Kasumi-1 (cell line): ENCODE measurements at places on chromosomes 13 and 19.

DNA sequence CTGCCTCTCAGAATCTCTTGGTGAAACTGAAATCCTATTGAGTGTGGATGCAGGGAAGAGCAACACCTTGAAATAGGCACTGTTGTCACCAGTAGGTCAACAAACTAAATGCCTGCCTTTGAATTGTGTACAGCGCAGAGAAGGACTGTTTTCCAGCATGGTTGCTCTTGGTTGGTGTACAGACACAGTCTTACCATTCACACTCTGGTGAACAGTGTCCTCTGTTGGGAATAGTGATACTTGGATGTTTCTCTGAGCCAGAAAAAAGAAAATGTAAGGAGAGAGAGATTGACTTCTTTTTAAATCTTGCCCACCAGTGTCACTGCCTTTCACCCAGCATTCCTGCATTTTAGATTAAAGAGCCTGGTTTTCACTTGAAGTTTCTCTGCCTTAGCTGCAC is 179.7 kb downstream of the STK24 start:
- DNase-seq = no peak

DNA sequence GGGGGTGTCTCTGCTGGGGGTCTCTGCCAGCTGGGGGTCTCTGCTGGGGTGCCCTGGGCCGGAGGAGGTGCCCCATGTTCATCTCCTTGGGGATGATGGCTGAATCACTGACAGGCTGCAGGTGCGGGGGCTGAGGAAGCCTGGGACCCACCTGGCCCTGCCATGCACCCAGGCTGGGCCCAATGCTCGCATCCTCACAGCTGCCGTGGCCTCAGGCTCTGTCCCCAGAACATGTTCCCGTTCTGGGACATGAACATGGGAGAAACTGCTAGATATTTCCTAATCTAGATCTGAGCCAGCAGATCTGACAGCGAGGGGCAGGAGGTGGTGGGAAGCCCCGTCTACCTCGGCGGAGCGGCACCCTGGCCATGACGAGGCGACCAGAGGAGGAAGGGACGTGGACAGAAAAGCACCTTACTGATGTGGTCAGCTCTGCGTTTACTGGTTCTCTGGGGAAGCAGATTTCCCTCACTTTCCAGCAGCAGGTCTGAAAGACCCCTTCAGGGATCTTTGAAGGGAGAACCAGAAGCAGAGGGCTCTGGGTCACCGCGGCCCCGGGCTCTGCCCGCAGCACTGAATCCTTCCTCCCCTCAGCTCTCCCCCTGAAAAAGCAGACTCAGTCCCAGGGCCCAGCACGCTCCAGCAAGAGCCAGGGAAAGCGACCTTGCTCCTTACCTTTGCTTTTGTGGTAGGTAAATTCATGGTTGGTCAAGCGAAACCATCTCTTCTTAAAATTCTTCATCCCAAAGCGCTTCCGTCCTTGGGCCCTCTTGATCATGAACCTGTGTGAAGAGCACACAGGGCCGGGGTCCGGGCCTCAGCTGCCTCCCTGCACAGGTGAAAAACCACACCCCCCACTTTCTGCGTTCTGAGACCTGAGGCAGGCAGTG is 26.5 kb upstream of the C13orf46 start:
- no peak for DNase-seq

DNA sequence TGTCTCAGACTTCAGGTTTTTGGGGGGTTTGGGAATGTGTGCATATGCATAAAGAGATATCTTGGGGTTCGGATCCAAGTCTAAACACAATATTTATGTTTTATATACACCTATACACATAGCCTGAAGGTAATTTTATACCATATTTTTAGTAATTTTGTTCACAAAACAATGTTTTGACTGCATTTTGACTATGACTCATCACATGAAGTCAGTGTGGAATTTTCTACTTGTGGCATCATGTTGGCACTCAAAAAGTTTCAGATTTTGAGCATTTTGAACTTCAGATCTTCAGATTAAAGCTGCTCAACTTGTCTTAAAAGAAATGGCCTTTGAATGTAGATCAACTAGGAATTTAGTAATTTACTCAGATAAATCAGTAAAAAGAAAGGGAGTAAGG is 712.9 kb upstream of the GPC6 start:
- no peak for DNase-seq

GRCh38 chr13:99517577-99517976 is 16.3 kb downstream of the TM9SF2 start:
- no peak for DNase-seq

DNA sequence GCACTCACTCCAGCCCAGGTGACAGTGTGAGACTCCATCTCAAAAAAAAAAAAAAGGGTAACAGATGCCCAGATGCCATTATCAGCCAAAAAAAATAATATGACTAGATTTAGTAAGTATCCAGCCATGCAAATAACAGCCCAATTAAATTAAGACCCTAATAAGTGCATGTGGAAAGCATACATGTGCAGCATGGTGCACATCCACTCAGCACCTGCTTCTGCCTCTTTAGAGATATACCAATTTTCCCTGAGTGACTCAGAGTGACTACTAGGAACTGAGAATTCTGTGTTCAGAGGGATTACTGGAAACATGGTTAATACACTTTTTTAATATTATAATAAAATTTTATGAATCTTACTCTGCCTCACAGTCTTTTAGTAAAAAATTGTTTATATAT is 29.8 kb upstream of the ZNF675 start:
- no peak for DNase-seq

- DNase-seq = no peak
Measured at GRCh38 chr19:19134687-19135158, 3.6 kb downstream of the TMEM161A start.

- no peak for DNase-seq
Measured at GRCh38 chr13:109844396-109844795, 58.0 kb upstream of the IRS2 start.

- DNase-seq = no peak
Measured at GRCh38 chr19:17243830-17244617, 1.7 kb downstream of the NR2F6 start.

- DNase-seq = no peak
Measured at GRCh38 chr19:13339869-13340268, 166.4 kb downstream of the CACNA1A start.

GRCh38 chr19:2064788-2065524 is 13.9 kb upstream of the MKNK2 start:
- DNase-seq = no peak

- DNase-seq = no peak
Measured at GRCh38 chr19:10365518-10365917, 14.9 kb downstream of the TYK2 start.

DNA sequence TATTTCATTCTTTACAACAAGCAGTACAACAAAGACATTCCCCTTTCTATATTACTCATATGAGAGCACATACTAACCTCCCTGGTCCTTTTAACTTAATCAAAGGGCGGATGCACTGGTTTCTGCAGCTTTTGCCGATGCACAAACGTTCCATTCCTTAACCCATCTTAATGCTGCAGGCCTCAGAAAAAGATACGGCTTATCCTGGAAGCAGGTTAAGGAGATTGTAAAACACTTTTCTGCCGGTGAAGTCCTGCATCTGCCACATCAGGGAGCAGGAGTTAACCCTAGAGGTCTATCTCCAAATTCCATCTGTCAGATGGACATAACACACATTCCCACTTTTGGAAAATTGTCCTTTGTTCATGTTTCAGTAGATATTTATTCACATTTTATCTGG is 11.5 kb upstream of the ZNF814 start:
- no peak for DNase-seq

DNA sequence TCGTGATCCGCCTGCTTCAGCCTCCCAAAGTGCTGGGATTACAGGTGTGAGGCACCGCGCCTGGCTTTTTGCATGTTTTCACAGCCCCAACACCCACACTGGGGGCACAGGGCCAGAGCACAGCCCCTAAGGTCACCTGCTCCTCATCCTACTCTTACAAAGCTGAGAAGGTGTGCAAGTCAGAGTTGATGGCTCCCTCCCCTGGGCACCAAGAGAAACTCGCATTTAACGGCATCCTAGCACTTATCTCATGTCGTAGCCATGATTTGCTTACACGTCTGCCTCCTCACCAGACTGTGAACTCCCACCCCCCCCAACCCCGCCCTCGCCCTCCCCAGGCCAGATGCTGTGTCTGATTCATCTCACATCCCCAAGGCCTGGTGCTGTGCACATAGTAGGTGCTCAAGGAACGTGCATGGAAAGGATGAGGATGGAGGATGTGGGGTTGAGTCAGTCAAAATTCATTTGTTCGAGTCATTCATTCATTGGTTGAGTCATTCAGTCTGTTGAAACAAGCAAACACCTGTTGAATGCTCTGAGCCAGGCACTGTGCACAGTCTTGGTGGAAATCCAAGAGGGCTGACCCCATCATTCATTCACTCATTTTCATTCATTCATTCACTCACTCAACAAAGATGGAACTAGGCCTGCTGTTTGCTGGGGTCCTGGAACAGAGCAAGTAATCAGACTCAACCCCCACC is 11.3 kb downstream of the SHANK1 start:
- DNase-seq = no peak

- no peak for DNase-seq
Measured at GRCh38 chr19:10295305-10295846, 5.6 kb downstream of the ICAM5 start.

DNA sequence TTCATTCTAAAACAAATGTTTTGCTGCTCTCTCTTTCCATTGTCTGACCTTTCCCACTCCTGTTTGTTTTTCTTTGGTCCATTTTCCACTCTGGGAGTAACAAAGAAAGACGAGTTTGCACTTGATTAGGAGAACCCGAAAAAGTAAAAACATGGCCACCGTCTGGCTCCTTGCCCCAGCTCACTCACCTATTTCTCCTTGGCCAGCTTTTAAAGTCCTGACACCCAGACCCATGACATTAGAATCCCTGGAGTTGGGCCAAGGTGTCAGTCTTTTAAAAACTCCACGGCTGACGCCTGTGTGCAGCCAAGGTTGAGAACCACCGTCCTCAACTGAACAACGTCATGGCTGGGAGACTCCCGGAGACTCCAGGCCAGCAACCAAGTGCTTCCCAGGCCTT is 63.6 kb upstream of the FLT1 start:
- DNase-seq = no peak

DNA sequence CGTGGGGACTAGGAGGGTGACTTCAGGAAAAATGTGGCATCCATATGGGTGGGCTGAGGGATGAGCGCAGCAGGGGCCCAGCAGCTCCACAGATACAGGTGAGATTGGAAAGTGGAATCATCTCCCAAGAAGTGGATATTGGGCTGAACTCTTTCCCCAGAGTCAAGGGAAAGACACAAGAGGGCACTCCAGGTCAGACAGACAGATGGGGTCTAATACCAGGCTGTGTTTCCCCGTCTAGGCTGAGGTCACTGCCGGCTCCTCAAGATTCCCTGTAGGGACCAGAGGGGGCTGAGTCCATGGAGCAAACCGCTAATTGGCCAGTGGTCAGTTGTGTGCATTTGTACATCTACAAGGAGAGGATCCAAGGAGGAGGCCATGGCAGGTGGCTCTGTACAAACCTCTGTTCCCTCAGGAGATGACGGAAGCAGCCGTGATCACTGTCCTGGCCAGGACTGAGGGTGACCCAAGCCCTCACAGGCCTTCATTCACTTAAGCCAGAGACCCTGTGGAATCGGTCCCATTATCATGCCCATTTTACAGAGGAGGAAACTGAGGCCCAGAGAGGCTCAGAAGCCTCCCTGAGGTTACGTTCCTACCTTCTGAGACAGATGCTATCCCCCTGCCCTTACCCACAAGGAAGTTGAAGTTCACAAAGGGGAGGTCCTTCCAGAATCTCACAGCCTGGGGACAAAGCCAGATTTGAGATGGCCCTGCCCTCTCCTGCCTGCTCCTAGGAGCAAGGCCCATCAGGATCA is 14.9 kb upstream of the IGLON5 start:
- DNase-seq = no peak

DNA sequence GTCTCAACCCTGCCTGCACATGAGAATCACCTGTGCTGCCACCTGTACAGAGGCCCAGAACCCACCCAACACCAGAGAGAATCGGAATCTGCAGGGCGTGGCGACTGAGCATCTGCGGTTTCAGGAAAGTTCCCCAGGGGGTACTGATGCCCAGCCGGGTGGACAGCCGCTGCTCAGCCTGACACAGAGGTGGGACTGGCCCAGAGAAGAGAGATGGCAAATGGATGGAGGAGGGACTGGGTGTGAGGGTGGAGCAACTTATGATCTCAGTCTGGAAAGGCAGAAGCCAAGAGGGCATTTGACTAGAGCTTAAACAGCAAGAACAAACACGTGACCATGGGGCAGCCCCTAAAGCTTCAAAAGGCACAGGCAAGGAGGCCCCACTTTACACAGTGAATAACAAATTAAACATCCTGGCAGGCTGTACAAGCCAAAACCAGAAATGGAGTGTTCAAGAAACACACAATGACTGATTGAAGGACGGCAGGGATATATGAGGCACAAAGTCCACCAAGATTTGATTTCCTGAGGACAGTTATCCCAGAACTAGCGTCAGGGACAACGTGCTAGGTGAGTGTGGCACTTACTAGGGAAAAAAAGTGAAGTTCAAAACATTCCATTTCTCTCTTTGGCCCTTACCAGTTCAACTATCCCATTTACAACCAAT is 3.1 kb downstream of the RANBP3 start:
- DNase-seq = no peak

- no peak for DNase-seq
Measured at GRCh38 chr13:24574847-24575246, 62.3 kb upstream of the PARP4 start.

DNA sequence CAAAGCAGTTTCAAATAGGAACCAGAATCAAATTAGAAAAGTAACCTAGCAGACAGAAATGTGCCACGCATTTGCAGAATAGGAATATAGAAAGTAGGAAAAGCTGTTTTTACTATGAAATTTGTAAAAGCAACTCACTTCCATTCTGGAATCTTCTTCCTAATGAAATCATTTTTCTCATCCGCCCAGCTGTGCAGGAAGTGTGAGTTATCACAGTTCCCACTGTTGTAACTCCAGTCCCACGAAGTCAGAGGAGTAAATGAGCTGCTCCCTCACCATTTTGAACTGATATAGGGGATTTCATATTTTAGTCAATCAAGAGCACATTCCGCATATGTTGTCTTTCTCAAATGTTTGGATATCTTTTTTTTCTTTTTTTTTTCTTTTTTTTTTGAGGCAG is 230.8 kb downstream of the TBC1D4 start:
- no peak for DNase-seq

GRCh38 chr13:23963184-23963931 is 66.1 kb upstream of the C1QTNF9B start:
- no peak for DNase-seq

GRCh38 chr13:51822106-51822815 is 18.3 kb upstream of the DHRS12 start:
- no peak for DNase-seq

DNA sequence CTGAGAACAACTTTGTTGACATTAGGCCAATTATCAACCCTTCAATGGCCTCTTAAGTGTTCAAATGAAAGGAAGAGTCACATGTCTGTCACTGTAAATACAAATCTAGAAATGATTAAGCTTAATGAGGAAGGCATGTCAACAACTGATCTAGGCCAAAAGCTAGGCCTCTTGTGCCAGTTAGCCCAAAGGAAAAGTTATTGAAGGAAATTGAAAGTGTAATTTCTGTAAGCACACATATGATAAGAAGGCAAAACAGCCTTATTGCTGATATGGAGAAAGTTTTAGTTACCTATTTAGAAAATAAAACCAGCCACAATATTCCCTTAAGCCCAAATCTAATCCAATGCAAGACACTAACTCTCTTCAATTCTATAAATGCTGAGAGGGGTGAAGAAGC is 604.7 kb downstream of the SLITRK6 start:
- DNase-seq = no peak

- DNase-seq = no peak
Measured at GRCh38 chr13:32247887-32248286, 67.3 kb downstream of the ZAR1L start.
